Substantia nigra (tissue), 51 donors: ENCODE measurements at places on chromosomes 12 and 14.

DNA sequence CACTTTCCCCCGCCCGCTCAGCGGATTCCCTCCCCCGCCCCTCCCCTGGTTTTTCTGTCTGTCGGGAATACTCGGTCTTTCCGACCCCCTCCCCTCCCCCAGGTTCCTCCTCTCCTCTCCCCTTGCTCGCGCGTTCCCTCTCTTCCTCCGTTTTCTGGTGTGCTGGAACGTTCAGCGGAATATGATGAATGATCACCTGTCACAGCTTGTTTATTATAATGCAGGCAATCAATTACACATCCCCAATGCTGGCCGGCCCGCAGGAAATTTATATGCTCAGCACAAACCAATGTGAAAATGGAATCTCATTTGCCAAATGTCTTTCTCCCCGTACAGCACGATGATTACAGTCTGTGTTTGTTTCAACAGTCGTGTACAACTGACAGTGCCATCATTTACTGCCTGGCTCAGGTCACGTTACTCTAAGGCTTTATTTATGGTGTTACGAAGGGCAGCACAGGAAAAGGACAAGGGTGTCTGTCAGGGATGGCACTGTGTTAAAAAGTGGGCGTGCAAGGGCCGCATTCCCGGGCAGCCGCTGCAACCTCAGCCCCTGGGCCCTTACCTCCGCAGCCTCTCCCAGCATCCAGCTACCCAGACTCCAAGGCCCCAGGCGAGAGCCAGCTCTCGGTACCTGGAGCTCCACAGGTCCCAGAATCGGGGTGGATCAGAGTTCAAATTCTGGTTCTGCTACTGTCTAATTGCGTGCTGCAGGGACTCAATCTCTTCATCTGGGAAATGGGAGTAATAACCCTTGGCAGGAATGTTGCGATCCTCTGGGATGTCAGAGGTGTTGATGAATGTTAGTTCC is 24.7 kb upstream of the MAP1LC3B2 start:
- DNase-seq, result no peak

GRCh38 chr14:86639146-86639545 is 1109.2 kb downstream of the FLRT2 start:
- no peak for DNase-seq

GRCh38 chr12:42056130-42056529 is 88.5 kb downstream of the GXYLT1 start:
- peak; percentile 1 for DNase-seq

GRCh38 chr12:52628111-52628507 is 9.8 kb upstream of the KRT73 start:
- no peak for DNase-seq

DNA sequence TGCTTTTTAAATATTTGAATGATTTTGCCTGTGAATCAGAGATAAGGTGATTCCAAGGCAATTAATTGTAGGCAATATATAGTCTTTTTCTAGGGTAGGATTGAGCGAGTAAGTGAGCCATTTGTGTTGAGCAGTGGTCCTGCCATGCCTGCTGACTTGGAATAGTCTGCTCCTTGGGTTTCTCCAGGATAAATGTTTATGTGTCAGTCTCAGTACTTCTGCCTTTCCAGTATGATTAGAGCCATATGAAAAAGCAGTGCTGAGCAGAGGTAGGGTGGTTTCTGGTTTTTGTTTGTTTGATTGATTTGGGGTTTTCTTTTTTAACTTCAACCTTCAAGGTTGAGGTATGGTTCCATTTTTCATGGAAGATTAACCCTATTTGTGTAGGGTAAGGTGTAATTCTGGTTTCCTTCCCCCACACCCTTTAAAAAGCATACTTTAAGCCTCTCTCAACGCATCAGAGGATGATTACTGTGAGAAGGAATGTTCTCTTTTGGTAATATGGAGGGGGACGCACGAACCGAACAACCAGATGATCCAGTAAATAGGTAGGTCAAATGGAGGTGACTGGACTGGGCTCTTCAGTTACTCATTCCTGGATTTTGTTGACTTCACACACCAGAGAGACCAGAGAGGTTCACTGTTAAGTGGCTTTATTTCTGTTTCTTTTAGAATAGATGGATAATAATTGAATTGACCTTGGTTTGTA is 22.7 kb downstream of the FRMD6 start:
- DNase-seq, result no peak
